ENCODE measurements at places on chromosomes 2 and 18. TPM values are rescaled to one million over a fixed set of nuclear protein-coding genes. Genes with fewer than 3 reads are reported as not detected.

PDE1A gene
- 24.0 TPM for polyA plus RNA-seq

OSR1 gene
- 6.0 TPM for polyA plus RNA-seq

PLA2R1 gene
- 117 TPM for polyA plus RNA-seq

UGT1A10 gene
- polyA plus RNA-seq, result not detected

RTP5 gene
- not detected for polyA plus RNA-seq

SPDYA gene
- polyA plus RNA-seq, result 3.9 TPM

CLEC4F gene
- 0.12 TPM for polyA plus RNA-seq

GALNT5 gene
- 0.70 TPM for polyA plus RNA-seq

CNRIP1 gene
- polyA plus RNA-seq, result 21.5 TPM

ALPP gene
- not detected for polyA plus RNA-seq

UBE2E3 gene
- polyA plus RNA-seq, result 250 TPM

PDE11A gene
- 9.4 TPM for polyA plus RNA-seq

RGPD4 gene
- 0.03 TPM for polyA plus RNA-seq

CHST9 gene
- 5.3 TPM for polyA plus RNA-seq

MYO7B gene
- 22.8 TPM for polyA plus RNA-seq

SKOR2 gene
- not detected for polyA plus RNA-seq

EDAR gene
- polyA plus RNA-seq, result 3.1 TPM

GREB1L gene
- 4.0 TPM for polyA plus RNA-seq

CNTNAP5 gene
- 0.03 TPM for polyA plus RNA-seq

STAT4 gene
- 11.4 TPM for polyA plus RNA-seq

ATP8B1 gene
- 35.0 TPM for polyA plus RNA-seq

AGXT gene
- 0.12 TPM for polyA plus RNA-seq

LYG2 gene
- 1.0 TPM for polyA plus RNA-seq

ONECUT2 gene
- polyA plus RNA-seq, result 0.12 TPM

TMEM169 gene
- 14.0 TPM for polyA plus RNA-seq

SERPINB3 gene
- polyA plus RNA-seq, result 0.12 TPM

SLC16A14 gene
- polyA plus RNA-seq, result 7.9 TPM

PCARE gene
- polyA plus RNA-seq, result 0.43 TPM

IL1B gene
- polyA plus RNA-seq, result 0.65 TPM

LYPD6B gene
- 37.2 TPM for polyA plus RNA-seq

SCN3A gene
- 0.60 TPM for polyA plus RNA-seq

CFC1 gene
- polyA plus RNA-seq, result not detected

MYCN gene
- polyA plus RNA-seq, result 34.9 TPM

RBFA gene
- polyA plus RNA-seq, result 45.0 TPM

SMARCAL1 gene
- polyA plus RNA-seq, result 30.3 TPM

PLEKHB2 gene
- polyA plus RNA-seq, result 89.2 TPM

AQP12B gene
- 0.35 TPM for polyA plus RNA-seq

SMYD1 gene
- polyA plus RNA-seq, result not detected

NT5C1B gene
- 1.5 TPM for polyA plus RNA-seq

CCDC85A gene
- polyA plus RNA-seq, result 1.2 TPM

CYP27A1 gene
- 49.7 TPM for polyA plus RNA-seq

Measured in left kidney (tissue), 8 donors.